NCI-H2029 (cell line): ENCODE measurements at places on chromosomes 3 and 15.

DNA sequence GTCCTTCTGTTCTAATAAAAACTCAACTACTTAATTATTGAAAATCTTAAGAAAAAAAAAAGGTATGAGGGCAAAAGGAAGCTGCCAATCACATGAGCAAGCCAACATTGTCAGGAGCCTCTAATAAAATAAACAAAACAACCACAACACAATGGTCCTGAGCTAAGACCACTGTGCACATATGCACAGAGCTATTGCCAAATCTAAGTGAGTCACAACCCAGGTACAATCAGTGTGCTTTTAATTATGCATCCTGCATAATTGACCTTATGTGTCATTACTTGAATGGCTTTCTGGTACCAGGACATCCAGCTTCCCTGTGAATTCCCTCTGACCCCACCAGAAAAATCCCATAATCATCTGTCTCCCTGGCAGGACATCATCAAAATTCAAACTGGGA lies 639.8 kb downstream of the MAGI1 start:
- DNase-seq, result no peak

DNA sequence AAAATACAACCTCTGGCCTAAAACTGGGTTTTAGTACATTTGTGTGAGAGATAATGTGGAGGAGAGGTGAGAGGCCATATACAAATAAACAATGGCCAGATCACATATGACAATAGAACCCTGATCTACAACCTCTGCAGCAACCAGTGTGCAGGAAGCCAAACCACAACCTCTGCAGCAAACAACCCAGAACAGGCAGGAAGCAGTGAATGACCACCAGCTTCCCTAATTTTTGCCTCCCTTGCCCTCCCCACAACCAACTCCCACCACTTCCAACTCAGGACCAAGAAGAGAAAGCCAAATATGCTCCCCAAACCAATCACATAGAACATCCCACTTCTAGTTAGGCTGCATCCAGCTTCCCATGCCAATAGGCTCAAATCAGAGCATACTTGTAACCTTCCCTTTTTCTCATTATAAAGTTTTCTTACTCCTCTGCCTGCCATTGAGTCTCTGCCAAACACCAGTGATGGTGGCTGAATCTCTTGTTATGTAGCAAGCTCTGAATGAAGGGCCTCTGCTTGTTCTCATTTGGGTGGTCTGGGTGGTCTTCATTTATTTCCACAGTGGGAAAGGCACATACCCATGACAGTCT lies 102.6 kb upstream of the GAP43 start:
- no peak for DNase-seq

- no peak for DNase-seq
These were observed 9.6 kb downstream of the KLF15 start for GRCh38 chr3:126347543-126348161.

DNA sequence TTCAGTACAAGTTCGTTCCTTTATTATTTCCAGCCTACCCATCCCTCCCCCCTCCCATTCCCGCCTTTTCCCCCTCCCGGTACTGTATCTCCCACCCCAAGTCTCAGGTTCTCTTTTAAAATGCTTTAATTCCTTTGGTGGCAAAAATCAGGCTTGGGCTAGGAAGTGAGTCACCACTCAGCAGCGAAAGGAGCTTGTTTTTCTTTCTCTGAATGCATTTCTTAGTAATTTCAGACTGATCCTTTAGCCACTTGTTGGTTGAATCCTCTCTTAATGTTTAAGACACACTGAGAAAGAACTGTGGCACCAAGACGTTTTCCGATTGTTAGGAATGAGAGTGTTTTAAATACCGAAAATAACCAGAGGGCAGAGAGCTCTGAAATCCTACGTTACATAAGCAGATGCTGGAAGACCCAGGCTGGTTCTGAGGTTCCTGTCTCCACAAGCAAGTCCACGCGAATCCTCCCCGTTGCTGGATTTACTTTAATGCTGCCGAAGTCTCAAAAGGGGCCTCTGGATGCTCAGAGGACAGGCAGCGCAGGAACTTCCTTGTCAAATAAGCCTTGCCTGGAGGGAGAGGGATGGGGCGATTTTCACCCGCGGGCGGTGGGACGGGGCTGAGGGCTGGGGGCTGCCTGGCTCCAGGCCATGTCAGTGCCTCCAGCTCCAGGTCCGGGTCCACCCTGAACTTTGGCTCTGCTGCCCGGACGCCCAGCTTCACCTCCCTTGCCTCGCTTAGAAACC lies 854 bp upstream of the COL8A1 start:
- DNase-seq, result no peak

DNA sequence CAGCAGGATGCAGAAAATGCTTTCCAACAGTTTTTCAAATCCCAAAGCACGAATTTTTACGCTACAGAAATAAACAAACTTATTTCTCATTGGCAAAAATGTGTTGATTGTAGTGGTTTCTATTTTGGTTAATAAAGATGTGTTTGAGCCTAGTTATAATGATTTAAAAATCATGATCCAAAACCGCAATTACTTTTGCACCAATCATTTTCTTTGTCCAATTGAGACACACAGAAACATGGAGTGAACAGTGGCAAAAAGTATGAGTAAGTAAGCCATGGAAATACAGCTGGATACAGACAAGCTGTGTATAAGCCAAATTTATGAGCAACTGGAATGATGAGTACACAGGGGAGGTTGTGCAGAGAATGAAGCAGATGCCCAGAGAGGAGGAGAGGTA lies 427.9 kb downstream of the NTRK3 start:
- no peak for DNase-seq

DNA sequence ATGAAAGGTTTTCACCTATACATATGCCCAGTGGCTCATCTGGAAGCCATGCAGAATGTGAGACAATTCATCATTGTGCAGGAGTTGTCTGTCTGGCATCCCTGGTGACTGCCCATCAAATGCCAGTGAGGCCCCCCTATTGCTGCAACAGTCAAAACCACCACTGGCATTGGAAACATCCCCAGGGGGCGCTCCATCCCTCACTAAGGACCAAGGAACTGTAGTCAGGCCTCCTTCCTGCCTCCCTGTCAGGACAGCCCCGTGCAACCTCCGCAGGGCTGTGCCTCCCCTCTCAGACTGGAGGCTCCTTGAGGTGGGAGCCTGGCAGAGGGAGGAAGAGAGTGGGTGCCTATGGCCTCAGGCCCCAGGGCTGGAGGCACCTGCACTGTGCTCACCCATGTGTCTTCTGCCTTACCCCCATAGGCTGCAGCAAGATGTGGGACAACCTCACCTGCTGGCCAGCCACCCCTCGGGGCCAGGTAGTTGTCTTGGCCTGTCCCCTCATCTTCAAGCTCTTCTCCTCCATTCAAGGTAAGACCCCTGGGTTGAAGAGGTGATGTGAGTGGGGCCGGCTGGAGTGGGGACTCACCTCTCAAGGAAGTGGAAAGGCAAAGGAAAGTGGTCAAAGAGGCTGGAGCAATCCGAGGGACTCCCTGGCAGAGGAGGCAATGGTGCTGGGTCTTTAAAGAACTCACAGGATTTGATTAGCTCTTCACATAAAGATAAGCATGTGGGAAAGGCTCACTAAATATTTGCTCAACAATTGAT lies 16.5 kb downstream of the VIPR1 start:
- DNase-seq, result no peak
